ENCODE measurements at places on chromosomes 12 and 14.

- no peak for DNase-seq
Observed at GRCh38 chr12:100156731-100157426, 14.2 kb upstream of the BLTP3B start.

DNA sequence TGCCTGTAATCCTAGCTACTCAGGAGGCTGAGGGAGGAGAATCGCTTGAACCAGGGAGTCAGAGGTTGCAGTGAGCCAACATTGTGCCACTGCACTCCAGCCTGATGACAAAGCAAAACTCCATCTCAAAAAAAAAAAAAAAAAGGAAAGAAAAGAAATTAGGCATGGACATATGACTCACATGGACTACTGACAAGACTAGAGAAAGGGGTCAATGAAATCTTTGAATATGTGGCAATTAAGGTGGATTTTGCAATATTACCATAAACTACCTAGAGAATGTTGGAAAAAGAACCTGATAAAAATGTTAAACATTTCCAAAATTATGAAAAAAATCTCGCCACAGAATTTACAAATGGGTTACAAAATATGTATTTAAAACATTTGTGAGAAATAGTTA, 873.6 kb downstream of the C12orf50 start:
- DNase-seq, result no peak

DNA sequence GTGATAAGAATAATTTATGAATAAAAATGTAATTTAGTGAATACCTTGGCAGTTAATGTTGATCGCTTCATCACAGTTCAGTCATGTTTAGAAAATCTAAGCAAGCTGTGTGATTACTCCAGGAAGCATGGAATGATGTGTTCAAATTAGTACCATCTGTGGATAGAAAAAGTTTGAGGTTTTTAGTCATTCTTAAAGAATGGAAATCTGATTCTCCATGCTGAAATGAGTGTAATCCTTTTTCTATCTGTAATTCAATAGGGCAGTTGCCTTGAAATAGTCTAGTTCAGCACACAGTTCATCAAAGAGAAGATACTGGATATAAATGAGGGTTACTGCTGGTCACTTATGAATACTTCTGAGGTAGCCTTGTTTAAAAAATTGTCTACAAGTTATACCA, 127.2 kb upstream of the MYF6 start:
- no peak for DNase-seq

DNA sequence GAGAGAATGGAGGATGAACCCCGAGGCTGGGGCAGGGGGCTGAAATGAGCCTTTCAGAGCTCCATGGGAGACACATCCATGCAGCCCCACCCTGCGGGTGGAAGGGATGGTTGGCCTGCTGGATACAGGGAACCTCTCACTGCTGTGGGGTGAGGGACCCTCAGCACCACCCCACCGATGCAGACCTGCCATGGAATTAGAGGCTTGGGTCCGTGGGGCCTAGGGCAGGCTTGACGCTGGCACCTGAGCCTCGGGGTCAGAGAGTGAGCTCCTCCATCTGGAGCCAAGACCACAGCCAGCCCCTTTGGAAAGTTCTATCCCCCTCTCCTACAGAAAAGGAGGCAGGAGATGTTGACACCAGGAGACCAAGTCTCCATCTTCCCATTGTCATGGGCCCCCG, 7.4 kb upstream of the KRT74 start:
- DNase-seq, result no peak

DNA sequence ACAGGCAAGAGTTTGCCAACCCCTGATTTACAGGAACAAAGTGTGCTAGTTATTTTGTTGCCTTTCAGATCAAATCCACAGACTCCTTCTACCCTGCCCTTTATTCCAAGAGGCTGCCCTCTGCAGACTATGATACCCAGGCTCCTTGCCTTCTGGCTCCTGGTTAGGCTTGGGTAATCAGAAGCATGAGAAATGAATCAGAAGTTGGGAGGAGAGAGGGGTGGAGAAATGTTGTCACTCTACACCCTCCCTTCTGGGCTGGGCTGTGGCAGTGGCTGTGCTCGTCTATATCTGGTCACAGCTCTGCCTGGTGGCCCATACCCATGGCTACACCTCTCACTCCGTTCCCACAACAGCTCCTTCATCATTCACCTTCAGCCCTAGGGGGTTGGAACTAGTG, 204.6 kb upstream of the PLXNC1 start:
- no peak for DNase-seq

DNA sequence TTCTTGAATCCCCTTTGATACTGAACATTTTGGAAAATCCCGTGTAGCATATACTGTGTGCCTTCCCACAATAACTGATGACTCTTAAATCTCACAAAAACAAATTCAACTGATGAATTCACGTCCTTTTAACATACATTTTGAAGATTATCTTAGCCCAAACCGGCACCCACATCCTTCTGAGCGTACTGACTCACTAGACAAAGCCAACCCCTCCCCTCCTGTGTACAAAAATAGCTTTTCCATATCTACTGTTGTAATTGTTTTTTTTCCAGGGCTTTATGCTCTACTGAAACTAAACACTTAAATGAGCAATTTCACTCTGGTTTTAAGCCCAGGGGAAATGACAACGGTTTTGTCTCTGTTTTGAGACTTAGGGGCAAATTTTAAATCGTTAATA, 109.4 kb upstream of the ATF7IP start:
- no peak for DNase-seq

- no peak for DNase-seq
Observed at GRCh38 chr12:81872400-81872799, 113.2 kb upstream of the PPFIA2 start.

GRCh38 chr12:51392556-51393237, 1.5 kb upstream of the GALNT6 start:
- DNase-seq, result peak; percentile 7

- DNase-seq, result no peak
Observed at GRCh38 chr12:58541300-58541690, 379.0 kb downstream of the LRIG3 start.

DNA sequence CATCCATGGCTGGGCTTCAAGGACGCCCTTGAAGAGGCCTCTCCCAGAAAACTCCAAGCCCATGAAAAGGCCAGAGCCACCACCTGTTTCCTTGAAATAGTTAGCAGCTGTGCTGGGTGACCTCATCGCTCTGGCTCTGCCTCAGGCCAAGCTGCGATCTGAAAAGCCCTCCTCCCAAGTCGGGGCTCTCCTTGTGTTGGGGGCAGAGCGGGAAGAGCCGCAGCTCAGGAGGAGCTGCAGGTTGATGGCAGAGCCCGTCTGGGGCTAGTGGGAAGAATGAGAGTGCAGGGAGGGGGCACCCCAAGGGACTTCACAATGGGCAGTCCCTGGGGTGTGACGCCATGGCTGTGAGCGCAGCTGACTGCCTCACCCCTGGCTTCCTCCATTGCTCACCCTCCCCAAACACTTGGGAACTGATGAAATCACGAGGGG, 50.0 kb upstream of the STON2 start:
- peak; percentile 73 for DNase-seq

DNA sequence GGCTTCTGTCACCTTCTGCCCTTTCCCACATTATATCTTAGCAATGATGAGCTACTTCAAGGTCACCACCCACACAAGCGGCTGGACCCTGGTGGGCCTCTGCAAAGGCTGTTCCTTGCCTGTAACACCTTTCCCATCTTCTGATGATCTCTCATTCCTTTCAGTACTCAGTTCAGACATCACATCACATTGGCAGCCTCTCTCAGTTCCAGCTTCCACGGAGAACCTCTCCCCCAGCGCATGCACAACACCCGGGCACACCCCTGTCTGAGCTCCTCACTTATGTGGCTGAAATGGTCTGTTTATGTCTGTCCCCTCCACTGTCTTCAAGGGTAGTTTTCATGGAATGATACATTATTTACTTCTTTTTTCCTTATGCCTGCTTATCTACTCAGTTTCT, 6.5 kb upstream of the NID2 start:
- no peak for DNase-seq

- DNase-seq, result no peak
Observed at GRCh38 chr14:89401241-89401640, 15.8 kb downstream of the FOXN3 start.

- no peak for DNase-seq
Observed at GRCh38 chr12:93136253-93137055, 207.4 kb upstream of the EEA1 start.

DNA sequence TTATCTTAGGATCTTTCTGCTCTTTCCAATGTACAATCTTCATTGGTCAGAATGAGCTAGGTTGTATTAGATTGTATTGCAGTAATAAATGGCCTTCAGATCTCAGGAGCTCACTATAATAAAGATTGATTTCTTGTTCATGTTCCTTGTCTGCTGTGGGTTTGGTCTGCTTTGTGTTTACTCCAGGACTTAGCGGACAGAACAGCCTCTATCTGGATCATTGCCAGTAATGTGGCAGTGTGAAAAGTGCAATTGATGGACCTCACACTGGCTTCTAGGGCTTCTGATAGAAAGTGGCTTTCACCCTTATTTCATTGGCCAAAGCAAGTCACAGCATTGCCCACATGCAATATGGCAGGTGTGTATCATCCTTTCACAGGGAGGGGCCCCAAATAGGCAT, 81.2 kb downstream of the BTG1 start:
- peak; percentile 46 for DNase-seq

GRCh38 chr12:52645120-52645761, 6.8 kb downstream of the KRT2 start:
- DNase-seq, result no peak

DNA sequence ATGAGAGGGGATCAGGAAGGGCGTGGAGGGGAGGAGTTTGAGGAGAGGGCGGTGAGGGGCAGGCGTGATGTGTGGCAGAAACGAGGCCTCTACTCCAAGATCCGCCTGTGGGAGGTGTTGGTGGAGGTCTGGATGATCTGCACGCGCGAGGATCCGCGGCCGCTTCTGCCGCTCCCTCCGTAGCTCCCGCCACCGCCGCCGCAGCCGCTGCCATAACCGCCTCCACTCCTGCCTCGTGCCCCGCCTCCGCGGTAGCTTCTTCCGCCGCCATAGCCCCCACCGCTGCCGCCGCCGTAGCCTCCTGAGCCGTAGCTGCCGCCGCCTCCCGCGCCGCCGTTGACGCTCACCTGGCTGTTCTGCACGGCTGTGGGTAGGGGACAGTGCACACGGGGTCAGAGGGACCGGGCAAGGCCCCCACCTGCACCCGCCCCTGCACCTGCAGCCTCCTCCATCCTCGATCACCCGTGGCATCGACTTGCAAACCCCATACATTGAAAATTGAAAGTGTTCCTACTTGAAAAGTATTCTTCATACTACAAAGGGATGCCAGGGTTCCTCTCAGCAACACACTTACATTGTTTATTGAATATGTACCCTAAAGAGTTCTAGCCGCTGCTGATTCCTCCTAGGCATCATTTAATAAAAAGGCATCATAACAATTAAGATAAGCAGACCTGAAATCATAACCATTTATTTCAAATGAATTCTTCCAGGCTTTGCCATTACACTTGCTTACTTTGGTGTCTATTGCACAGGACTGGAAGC, 11.1 kb upstream of the KRT1 start:
- no peak for DNase-seq

- DNase-seq, result no peak
Observed at GRCh38 chr12:68831751-68832503, 23.9 kb downstream of the MDM2 start.

- no peak for DNase-seq
Observed at GRCh38 chr14:42185718-42186117, 579.0 kb downstream of the LRFN5 start.

GRCh38 chr12:70756791-70757190, 119.6 kb upstream of the PTPRB start:
- no peak for DNase-seq

- no peak for DNase-seq
Observed at GRCh38 chr12:50032854-50033581, 7.7 kb upstream of the RACGAP1 start.

DNA sequence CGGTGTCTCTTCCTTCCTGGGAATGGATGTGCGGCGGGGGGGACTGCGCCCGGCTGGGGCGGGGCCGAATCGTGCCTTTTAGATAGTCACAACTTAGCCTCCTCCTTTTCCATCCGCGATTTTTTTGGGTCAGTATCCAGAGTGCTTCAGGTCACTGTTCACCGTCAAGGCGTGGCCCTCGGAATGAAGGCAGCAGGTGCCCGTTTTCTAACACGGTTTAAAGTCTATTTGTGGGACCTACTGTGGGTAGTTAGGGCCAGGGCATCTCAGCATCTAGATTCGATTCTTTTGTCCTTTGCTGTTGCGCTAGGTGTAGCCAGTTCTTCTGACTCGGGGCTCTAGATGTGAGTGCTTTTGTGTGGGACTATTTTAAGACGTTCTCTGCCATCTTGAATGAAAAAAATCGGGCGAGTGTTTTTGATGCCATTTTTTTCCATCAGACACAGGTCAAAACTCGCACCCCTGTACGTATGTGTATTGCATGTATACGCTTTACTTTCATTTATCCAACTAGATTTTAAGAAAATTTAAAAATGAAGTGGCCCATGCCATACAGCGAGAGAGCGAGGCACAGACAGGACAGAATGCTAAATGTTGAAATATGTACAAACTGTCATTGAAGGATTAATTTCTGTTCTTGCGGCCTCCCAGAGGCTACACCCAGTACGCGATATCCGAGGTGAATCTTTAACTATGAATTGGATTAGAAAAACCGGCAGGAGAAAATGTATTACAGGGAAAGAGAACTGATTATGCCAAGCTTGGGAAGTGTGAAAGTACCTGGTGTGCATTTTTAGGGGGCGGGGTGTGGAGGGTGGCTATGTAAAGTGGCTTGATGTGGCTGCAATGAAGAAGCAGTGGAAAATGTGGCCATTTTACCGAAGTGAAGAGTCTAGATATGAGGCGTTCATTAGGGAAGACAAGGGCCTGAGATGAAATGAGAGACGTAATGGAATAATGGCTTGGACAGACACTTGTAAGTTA, 835 bp downstream of the VEZT start:
- peak; percentile 66 for DNase-seq
